ENCODE measurements at places on chromosomes 4 and X.

DNA sequence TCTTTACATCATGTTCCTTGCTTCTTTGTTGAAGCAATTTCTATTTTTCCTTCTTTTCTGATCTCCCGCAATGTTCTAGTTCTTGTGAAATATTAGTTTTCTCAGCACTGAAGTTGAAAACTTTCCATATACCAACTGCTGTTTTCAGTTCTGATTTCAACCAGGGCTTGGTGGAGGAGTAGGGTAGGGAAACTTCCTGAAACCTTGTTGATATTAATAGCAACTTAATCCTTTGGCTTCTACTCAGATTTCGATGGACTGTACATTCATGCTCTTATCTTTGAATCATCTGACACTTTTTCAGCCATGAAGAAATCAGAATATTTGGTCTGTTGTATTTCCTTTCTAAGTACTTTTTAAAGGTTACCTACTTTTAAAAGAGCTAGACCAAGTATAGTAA is 315.8 kb downstream of the RPA4 start:
- H3K27me3 ChIP-seq = no peaks in the 10 kb centered on the region
- DNase-seq = no peak
- no peak overlapping the region for H3K27ac ChIP-seq
- no peaks in the 10 kb centered on the region for H3K4me1 ChIP-seq
- H3K4me3 ChIP-seq = no peak overlapping the region

GRCh38 chrX:72142094-72142793 is 10.5 kb upstream of the RTL5 start:
- H3K4me1 ChIP-seq = no peaks in the 10 kb centered on the region
- peaks cover 2% of the 10 kb centered on the region for H3K27me3 ChIP-seq
- no peak overlapping the region for H3K27ac ChIP-seq
- H3K36me3 ChIP-seq = peaks cover 6% of the 10 kb centered on the region
- H3K4me3 ChIP-seq = no peak overlapping the region

DNA sequence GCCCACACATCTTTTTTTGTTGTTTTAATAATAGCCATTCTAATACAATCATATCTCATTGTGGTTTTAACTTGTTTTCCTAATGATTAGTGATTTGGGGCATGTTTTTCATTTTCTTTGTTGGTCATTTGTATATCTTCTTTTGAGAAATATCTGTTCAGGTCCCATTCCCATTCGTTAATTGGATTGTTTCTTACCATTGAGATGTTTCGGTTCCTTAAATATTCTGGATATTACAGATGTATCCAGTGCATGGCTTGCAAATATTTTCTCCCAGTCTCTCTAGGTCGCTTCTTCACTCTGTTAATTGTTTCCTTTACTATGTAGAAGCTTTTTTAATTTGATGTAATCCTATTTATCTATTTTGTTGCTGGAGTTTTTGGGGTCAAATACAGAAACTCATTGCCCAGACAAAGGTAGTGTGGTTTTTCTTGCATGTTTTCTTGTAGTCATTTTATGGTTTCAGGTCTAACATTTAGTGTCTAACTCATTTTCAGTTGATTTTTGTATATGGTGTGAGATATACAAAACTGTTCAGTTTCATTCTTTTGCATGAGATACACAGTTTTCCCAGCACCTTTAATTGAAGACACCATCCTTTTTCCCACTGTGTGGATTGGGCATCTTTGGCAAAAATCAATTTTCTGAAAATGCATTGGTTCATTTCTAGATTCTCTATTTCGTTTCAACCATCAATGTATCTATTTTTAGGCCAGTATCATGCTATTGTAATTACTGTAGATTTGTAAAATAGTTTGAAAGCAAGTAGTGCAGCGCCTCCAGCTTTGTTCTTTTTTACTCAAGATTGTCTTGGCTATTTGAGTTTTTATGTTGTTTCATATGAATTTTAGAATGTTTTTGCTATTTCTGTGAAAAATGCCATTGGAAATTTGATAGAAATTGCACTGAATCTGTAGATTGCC is 195.9 kb downstream of the SCFD2 start:
- no peak for DNase-seq
- H3K4me3 ChIP-seq = no peak overlapping the region
- H3K27ac ChIP-seq = no peak overlapping the region
- H3K4me1 ChIP-seq = no peaks in the 10 kb centered on the region
- no peaks in the 10 kb centered on the region for H3K36me3 ChIP-seq

- DNase-seq = no peak
- no peak overlapping the region for H3K27ac ChIP-seq
- H3K36me3 ChIP-seq = no peaks in the 10 kb centered on the region
- H3K4me3 ChIP-seq = no peak overlapping the region
- H3K4me1 ChIP-seq = peaks cover 50% of the 10 kb centered on the region
- no peaks in the 10 kb centered on the region for H3K27me3 ChIP-seq
These were observed 72.4 kb downstream of the ANKRD50 start for GRCh38 chr4:124640022-124640730.

DNA sequence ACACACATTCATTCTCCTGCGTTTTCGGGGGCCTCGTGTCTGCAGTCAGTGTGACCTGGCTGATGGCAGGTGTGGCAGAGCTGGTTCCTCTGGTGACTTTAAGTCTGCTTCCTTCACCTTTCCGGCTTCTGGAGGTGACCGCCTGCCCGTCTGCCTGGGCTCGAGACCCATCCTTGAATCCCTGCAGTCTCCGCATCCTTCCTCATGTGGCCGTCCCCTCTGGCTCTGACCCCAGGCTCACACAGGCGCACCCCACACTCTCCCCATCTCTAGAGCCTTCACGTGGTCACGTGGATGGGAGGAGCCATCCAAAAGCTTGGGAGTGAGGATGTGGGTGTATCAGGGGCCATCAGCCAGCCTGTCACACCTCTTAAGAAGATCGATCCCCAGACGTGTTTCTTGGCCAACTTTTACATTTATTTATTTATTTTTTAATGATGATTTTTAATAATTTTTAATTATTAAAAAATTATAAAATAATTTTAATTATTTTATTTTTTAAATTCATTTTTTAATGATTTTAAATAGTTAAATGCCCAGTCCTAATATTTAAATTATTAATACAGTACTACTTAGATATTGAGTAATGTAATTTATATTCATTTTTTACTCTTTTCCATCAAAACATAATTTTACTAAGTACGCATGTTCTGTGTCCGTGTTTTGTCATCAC is 20.9 kb downstream of the RGS12 start:
- no peak for DNase-seq
- no peaks in the 10 kb centered on the region for H3K27me3 ChIP-seq
- H3K4me3 ChIP-seq = no peak overlapping the region
- H3K27ac ChIP-seq = no peak overlapping the region

GRCh38 chr4:114479595-114479994 is 119.0 kb upstream of the UGT8 start:
- no peak for DNase-seq
- H3K27me3 ChIP-seq = no peaks in the 10 kb centered on the region
- H3K27ac ChIP-seq = no peak overlapping the region
- no peaks in the 10 kb centered on the region for H3K4me1 ChIP-seq
- H3K4me3 ChIP-seq = no peak overlapping the region

DNA sequence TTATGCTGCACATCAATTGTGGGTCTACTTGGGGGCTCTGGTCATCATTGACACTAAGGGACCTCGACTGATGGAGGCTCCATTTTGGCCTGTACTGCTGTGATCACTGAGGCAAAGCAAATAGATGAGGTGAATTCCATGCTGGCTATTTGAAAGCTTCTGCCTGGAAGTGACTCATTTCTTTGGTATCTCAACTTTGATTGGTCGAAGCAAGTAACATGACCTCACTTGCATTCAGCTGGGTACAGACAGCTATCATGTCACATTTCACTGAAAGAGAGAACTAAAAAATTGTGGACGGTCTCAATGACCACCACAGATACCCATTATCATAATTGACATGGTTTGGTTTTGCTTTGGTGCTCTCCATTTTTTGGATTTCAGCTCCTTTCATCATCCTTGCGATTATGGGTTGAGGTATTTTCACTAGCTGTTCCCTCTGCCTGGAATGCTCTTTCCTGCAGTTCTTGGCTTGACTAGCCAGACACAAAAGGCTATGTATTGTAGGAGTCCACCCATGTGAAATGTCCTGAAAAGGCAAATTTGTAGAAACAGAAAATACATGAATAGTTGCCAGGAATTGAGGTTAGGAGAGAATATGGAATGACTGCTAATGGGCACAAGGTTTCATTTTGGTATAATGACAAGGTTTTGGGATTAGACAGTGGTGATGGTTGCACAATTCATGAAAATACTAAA is 369.2 kb upstream of the LCORL start:
- H3K4me1 ChIP-seq = no peaks in the 10 kb centered on the region
- H3K36me3 ChIP-seq = no peaks in the 10 kb centered on the region
- H3K4me3 ChIP-seq = no peak overlapping the region
- no peak for DNase-seq

GRCh38 chr4:156623376-156623775 is 348.2 kb downstream of the PDGFC start:
- H3K4me3 ChIP-seq = no peak overlapping the region
- H3K27ac ChIP-seq = no peak overlapping the region
- H3K27me3 ChIP-seq = no peaks in the 10 kb centered on the region
- H3K4me1 ChIP-seq = no peaks in the 10 kb centered on the region
- H3K36me3 ChIP-seq = no peaks in the 10 kb centered on the region

GRCh38 chr4:76611616-76612207 is 176.7 kb downstream of the SHROOM3 start:
- no peaks in the 10 kb centered on the region for H3K36me3 ChIP-seq
- no peak for DNase-seq
- H3K27ac ChIP-seq = peak overlapping the region; percentile 72

- no peaks in the 10 kb centered on the region for H3K36me3 ChIP-seq
- H3K4me3 ChIP-seq = peak overlapping the region; percentile 90
- DNase-seq = peak; percentile 16
- no peaks in the 10 kb centered on the region for H3K27me3 ChIP-seq
- peak overlapping the region; percentile 94 for H3K27ac ChIP-seq
- peaks cover 12% of the 10 kb centered on the region for H3K4me1 ChIP-seq
These were observed 543 bp upstream of the SLC10A7 start for GRCh38 chr4:146522098-146522868.

DNA sequence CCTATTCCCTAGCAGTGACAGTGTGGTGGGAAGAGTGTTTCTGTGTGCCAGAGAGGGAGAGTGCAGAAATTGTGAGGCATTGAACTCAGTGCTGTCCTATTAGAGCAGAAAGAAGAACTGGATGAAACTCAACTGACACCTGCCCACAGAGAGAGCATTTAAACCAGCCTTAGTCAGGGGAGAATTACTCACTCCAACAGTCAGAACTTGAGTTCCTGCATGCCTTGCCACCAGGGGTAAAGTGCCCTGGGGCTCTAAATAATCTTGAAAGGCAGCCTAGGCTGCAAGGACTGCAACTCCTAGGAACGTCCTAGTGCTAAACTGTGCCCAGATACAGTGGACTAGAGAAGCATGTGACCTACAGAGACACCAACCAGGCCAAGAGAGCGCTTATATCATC is 12.8 kb downstream of the CYSLTR1 start:
- DNase-seq = no peak
- no peaks in the 10 kb centered on the region for H3K27me3 ChIP-seq
- no peak overlapping the region for H3K27ac ChIP-seq
- H3K4me3 ChIP-seq = no peak overlapping the region
- no peaks in the 10 kb centered on the region for H3K4me1 ChIP-seq

DNA sequence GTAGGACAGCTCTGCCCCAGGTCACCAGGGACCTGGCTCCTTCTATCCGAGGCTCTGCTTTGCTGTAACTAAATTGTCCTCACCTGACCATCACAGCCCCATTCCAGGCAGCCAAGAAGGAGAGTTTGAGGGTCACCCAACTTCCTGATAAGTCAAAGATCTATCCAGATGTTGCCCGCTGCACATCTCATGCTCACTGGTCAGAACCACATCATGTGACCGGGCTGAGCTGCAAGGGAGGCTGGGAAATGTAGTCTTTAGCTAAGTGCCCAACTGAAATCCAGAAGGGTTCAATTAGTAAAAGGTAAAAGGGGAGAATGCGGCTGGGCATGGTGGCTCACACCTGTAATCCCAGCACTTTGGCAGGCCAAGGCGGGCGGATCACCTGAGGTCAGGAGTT is 18.4 kb downstream of the HMX1 start:
- no peaks in the 10 kb centered on the region for H3K36me3 ChIP-seq
- no peak overlapping the region for H3K4me3 ChIP-seq
- peaks cover 16% of the 10 kb centered on the region for H3K4me1 ChIP-seq
- no peak overlapping the region for H3K27ac ChIP-seq
- H3K27me3 ChIP-seq = peaks cover 23% of the 10 kb centered on the region
- DNase-seq = no peak

DNA sequence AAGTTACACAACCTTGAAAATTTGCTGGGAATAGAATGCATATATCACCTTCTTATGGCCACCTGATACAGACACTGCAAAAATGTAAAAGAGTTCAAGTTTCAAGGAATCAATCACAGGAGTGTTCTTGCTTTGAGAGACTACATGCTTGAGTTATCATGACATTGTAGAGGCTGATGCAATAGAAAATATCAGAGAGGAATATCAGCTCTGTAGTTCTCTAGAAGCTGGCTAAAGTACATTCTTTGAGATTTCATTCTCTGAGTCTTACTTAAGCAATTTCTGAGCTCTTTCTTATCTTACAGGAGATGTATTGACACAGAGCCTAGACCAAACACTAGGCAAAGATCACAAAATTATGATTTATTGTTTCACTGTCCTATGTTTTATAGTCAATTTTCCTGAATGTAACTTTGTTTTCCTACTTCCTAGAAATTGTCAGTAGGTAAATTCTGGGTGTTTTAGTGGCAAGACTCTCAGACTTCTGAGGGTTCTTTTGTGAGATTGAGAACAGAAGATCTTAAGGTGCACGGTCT is 152.1 kb upstream of the HPGD start:
- no peak overlapping the region for H3K4me3 ChIP-seq
- H3K27me3 ChIP-seq = no peaks in the 10 kb centered on the region
- no peaks in the 10 kb centered on the region for H3K36me3 ChIP-seq
- H3K4me1 ChIP-seq = peaks cover 13% of the 10 kb centered on the region

- no peaks in the 10 kb centered on the region for H3K36me3 ChIP-seq
- H3K4me1 ChIP-seq = peaks cover 18% of the 10 kb centered on the region
- H3K4me3 ChIP-seq = no peak overlapping the region
These were observed 94.4 kb downstream of the SOWAHB start for GRCh38 chr4:76803522-76803921.

DNA sequence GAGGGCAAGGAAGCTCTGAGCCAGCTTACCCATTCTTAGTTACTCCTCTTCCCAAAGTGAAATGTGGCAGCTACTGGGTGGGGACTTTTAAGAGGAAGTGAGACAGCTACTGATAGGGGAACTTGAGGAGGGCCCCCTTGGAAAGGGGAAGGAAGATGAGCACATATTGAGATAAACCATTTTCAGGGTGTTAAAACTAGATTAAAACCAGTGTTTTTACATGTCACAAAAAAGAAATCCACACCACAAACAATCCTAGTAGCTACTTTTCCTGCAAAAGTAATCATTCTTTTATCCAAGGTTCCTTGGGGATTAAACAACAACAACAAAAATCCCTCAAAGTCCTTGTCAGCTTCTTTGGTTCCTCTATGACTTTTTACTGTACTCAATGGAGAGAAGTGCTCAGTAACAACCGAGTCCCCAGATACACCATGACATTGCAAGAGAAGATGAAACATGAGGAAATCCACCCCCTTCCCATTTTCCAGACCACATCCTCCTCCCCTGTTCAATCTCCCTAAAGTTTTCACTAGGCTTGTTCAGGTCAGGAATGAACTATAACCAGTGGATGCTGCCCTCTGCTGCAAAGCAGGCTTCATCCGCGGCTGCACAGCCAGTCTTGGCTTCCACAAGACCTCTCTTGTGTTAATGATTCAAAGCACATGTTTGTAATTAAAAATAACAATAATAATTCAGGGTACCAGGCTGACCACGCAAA is 113.5 kb upstream of the TMEM164 start:
- no peaks in the 10 kb centered on the region for H3K27me3 ChIP-seq
- no peak overlapping the region for H3K27ac ChIP-seq
- no peaks in the 10 kb centered on the region for H3K36me3 ChIP-seq
- DNase-seq = no peak

All from esophagus squamous epithelium (tissue), 5 donors.